ENCODE measurements at places on chromosomes 3 and 15.

- DNase-seq: no peak
Measured at GRCh38 chr3:139811331-139811730, 123.7 kb upstream of the CLSTN2 start.

- DNase-seq: no peak
Measured at GRCh38 chr15:85494048-85494777, 113.8 kb downstream of the AKAP13 start.

DNA sequence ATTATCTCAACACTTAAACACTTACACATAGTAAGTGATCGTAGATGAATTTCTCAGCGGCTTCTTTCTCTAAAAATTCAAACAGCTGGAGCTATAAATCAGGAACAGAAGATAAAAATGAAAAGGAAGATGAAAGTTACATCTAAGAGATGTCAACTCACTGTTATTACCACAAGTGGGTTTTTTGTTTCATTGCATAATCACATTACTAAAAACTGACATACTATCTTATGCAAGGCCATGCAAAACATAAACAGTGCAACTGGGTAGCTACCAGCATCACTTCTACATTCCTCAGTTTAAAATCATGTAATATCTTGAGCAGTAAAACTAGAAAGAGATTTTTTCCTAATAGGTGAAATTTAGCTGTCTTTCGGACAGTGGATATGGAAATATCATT is 14.9 kb downstream of the MINDY4B start:
- no peak for DNase-seq

DNA sequence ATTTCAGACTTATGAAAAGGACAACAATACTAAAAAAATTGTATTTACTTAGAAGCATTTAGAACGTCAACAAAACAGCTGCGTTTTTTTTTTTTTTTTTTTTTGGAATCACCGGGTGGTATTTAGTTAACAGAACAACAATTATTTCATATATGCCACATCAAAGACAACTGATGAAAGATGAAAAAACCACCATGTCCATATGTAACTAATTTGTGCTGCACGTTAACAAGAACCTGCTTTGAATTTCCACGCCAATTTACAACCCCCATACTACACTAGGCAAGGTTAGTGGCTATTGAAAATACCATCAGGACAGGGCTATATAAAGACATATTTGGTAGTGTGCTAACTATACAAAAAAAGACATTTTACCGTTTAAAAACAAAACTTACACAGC is 189.3 kb upstream of the ROBO1 start:
- DNase-seq: no peak

DNA sequence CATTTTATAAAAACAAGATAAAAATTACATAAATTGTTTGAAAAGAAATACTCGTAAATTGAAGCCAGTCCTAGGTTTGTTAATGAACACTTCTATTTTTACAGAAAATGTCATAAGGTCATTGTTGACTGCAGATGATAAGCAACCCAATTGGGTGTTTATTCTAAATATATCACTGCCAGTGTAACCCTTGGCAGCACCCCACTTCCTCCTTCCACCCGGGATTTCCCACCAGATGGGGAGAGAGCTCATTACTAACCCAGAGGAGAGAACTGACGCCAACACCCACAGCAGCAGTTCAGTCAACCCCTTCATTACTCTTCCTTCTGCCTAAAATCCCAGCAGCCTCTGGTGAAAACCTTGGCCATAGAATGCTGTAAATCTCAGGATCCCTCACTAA is 307.6 kb downstream of the GAP43 start:
- no peak for DNase-seq

GRCh38 chr15:26201177-26201858 is 338.2 kb upstream of the ATP10A start:
- no peak for DNase-seq

DNA sequence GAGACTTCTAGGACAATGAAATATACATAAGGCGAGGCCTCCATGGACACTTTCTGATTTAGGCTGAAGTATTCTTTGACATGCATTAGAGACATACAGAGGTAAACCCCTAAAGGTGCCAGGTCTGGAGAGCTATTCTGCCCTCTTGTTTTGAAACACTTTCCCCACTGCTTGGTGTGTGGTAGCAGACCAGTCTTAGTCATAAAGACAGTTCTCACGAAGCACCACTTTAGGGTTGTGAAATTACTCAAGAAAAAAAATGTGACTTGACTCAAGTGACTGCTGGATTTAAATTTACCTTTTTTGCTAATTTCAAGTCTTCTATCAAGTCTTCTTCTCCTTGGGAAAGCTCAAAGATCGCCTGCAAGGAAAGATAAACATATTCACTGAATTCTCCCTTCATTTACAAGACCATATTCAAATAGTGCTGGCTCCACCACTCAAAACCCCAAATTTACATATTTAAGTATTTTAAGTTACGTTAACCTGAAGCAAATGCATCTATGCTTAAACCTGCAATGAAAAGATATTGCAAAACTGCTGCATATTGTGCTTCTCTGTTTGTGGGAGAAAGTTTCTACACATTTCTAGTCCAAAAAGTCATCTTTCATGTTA is 48.4 kb downstream of the ARHGEF3 start:
- no peak for DNase-seq

DNA sequence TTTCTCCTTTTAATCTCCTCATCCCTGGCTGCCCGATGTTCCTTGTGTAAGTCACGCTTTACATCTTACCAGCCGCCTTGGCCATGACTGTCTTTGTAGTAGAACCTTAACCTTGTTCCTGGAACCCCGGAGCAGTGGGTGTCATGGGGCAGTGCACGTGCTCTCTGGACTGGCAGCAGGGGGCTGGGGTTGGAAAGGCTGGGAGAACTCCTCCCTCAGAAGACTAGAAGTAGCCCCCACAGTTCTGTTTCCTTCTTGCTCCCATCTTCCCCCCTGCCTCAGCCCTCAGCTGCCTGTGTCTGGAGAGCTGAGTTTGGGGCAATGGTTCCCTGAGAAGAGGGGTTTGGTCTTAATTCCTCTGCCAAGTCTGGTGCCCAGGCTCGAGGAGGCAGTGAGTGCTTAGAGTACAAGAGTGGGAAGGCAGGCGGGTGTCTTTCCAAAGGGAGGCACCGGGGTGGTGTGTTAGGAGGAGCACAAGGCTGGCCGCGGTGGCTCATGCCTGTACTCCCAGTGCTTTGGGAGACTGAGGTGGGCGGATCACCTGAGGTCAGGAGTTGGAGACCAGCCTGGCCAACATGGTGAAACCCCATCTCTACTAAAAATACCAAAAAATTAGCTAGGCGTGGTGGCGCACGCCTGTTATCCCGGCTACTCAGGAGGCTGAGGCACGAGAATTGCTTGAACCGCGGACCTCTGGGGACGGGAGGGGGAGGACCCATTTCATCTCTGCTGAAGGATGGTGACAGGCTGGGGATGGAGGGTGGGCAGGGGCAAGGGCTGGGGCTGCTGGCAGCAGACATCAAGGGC is 100.4 kb downstream of the VGLL4 start:
- no peak for DNase-seq

GRCh38 chr3:44862226-44862637 is 520 bp downstream of the TMEM42 start:
- DNase-seq: no peak

DNA sequence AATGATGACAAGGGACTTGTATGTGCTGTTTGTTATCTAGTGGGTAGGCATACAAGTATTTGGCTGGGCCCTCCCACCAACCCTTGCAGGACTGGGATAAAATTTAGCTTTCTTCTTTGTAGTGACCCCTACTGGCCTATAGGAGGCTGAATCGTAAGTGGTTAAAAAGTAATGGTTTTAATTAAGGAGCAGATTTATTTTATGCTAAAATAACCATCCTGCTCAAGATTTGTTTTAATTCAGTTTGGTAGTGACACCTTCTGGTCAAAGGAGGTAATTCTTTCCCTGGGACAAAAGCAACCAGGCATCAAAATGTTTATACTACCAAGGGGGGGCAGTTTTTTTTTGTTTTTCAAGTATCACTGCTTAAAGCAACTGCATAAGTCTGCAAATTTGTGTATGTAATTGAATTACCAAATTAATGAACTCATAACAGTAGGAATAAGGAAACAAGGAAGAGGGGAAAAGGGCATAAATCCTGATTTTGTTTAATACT is 70.7 kb downstream of the TOP2B start:
- DNase-seq: no peak

GRCh38 chr3:188306435-188307005 is 152.6 kb downstream of the LPP start:
- DNase-seq: no peak

DNA sequence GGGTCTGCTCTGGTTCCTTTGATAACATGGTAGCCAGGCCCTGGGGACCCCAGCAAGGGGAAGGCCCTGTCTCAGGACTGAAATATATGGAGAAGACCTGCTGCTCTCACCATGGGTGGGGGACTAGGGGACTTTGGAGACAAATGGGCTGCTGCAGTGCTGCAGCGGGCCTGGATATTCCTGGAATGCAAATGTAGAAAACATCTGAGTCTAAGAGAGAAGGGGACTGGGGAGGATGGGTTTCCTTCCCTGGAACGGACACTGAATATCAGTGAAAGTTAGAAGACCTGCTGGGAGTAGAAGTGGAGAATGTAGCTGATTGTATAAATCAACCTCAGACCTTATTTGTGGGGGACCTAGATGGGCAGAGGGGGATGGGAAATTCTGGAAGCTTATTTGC is 3.1 kb upstream of the HCN4 start:
- no peak for DNase-seq

GRCh38 chr15:41017066-41017735 is 63.9 kb downstream of the CHAC1 start:
- no peak for DNase-seq

- DNase-seq: no peak
Measured at GRCh38 chr15:57568299-57568698, 23.4 kb upstream of the MYZAP start.

- DNase-seq: no peak
Measured at GRCh38 chr15:67089217-67090193, 24.1 kb downstream of the SMAD3 start.

- DNase-seq: no peak
Measured at GRCh38 chr15:100901702-100902435, 17.3 kb upstream of the LRRK1 start.

DNA sequence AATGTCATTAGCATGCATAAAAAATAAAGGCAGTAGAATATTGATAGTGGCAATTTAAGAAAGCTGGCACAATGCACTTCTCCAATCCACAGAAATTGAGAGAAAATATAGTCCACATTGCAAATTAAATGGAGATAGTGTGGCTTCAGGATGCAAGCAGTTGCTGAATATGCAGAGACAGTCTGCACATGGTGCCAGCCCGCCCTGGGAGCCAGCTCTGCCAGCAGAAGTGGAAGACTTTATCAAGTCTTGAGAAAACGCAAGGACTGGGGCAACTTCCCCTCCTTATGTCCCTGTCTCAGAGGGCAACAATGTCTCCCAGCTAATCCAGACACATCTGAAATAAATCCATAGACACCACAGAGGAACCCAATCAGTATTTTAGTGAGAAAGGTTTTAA is 57.2 kb downstream of the MB21D2 start:
- DNase-seq: no peak

DNA sequence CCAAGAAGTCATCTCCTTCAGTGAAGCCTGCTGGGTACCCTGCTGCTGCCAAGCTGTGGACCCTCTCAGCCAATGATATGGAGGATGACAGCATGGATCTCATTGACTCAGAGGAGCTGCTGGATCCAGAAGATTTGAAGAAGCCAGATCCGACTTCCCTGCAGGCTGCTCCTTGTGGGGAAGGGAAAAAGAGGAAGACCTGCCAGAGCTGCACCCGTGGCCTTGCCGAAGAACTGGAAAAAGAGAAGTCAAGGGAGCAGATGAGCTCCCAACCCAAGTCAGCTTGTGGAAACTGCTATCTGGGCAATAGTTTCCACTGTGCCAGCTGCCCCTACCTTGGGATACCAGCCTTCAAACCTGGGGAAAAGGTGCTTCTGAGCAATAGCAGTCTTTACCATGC is 13.7 kb upstream of the ANP32A start:
- DNase-seq: no peak

GRCh38 chr15:84976746-84977345 is 4.8 kb upstream of the PDE8A start:
- no peak for DNase-seq

- no peak for DNase-seq
Measured at GRCh38 chr3:152760591-152760990, 74.3 kb upstream of the P2RY1 start.

- no peak for DNase-seq
Measured at GRCh38 chr3:141346418-141346817, 21.9 kb upstream of the ZBTB38 start.

DNA sequence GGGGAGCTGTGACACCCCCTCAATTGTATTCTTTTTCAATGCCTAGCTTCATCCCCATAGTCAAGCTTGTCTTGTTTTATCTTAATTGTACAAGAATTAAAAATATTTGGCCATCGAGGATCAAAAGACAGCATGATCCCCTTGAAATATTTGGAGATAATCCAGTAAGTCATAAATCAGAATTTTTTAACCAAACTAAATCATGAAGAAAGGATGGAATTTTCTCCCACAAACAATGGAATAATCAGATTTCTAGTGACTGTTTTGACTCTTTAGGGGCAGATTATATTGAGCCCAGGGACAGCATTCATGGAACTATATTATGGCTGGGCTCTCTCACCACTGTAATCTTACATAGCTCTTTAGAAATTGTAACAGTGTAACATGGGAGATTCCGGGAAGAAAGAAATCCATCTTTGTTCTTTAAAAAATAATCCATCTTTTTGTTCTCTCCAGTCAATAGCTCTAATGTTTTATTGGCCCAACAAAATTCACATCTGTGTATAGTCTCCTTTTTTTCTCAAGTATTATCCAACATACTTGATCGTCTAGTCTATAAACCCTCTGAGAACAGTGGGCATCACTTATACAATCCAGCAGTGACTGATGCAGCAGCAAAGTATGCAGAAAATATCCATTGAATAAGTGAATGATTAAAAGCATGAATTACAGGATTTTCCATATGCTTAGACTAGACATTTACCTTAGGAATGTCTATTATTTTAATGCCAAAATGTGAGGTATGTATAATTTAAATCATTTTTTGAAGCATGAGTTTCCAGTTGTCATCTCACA is 277.0 kb upstream of the PLSCR5 start:
- DNase-seq: no peak

DNA sequence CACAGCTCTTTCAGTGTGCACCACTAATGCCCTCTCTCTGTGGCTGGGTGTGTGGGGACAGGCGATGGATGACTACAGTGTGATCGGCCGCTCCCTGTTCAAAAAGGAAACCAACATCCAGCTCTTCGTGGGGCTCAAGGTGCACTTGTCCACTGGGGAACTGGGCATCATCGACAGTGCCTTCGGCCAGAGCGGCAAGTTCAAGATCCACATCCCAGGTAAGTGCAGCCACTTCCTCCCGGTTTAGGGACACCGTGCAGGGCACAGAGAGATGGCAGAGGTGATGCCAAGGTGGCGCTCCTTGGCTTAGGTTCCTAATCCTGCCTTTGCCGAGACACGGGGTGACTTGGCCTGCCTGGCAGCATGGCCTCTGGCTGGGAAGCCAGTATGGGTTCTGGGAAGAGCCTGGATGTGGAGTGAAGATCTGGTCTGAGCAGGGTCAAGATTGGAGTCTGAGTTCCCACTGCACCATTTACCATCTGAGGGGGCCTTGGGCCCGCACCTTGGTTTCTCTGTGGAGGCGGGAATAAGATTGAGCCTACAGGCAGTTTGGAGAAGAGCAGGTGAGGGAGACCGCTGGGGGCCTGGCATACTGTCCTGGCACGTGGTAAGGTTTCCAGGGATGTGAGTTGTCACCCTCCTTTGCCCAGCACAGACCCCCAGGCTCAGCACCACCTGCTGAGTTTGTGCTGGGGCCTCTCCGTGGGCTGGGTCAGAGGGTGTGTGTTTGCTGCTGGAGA is 108.4 kb downstream of the DNAJB8 start:
- DNase-seq: no peak
